Mammary epithelial cell (primary cell): ENCODE measurements at places on chromosomes 13 and 19. TPM values are rescaled to one million over a fixed set of nuclear protein-coding genes. Genes with fewer than 3 reads are reported as not detected.

The COX7A1 gene
- total RNA-seq = not detected in 2 replicates

GRCh38 chr13:100497389-100497788, 91.2 kb downstream of the GGACT start:
- no peak for DNase-seq

The FZR1 gene
- 49.8 TPM for total RNA-seq

- DNase-seq = no peak
Measured at GRCh38 chr19:47221080-47221841, 9.7 kb downstream of the BBC3 start.

The FFAR3 gene
- total RNA-seq = not detected

The GPX4 gene
- 154 TPM for total RNA-seq

The NCCRP1 gene
- total RNA-seq = 0.31 TPM in 1 of 2 replicates, not detected in the other

DNA sequence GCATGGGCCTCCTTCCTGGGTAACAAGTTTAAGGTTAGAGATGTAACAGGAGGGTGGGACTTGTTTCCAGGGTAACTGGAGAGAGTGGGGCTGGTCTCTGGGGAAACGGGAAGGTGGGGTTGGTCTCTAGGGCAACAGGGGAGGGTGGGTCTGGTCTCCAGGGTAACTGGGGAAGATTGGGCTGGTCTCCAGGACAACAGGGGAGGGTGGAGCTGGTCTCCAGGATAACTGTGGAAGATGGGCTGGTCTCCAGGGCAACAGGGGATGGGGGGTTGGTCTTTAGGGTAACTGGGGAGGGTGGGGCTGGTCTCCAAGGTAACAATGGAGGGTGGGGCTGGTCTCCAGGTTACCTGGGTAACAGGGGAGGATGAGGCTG, 36.5 kb downstream of the SPTBN4 start:
- no peak for DNase-seq

- DNase-seq = peak; percentile 73
Measured at GRCh38 chr19:42553292-42554045, 25.2 kb upstream of the CEACAM1 start.

The ZNF99 gene
- total RNA-seq = under 0.01 TPM

DNA sequence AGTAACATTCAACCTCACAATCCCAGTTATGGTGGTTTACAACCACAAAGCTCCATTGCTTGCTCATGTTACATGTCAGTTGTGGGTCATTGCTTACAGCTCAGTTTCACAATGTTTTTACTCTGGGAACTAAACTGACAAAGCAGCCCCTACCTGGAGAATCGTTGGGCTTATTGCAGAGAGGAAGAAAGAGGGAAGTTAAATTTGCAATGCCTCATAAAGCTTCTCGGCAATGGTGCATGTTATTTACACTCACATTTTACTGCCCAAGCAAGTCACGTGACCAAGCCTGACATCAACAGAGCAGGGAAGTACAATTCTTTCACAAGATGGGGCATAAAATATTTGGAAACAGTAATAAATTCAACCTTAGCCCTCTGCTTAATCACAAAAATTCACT, 441.6 kb downstream of the TDRD3 start:
- no peak for DNase-seq

The AXL gene
- 121 TPM for total RNA-seq

The MUC16 gene
- 0.05 and 0.26 TPM in 2 replicates for total RNA-seq

- no peak for DNase-seq
Measured at GRCh38 chr19:9165261-9165660, 13.5 kb upstream of the OR7D2 start.

The MCEMP1 gene
- total RNA-seq = not detected
